ENCODE measurements at places on chromosomes 3 and 15.

DNA sequence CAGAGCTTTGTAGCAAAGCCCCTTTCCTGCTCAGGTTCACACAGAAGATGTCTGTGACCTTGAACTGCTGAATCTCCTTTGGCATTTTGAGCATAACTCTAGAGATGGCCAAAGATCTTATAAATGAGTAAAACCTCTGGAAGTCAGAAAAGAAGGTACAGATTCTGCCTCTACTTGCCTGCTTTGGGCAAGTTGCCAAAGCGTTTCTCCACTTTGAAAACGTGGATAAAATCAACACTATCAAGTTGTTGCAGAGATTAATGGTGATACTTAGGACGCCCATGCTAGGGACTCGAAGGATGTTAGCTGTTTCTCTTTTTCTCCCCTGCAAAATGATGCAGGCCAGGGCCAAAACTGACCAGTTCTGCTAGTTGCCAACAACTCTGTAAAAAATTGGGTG is 68.0 kb upstream of the CMTM7 start:
- no peak for DNase-seq

DNA sequence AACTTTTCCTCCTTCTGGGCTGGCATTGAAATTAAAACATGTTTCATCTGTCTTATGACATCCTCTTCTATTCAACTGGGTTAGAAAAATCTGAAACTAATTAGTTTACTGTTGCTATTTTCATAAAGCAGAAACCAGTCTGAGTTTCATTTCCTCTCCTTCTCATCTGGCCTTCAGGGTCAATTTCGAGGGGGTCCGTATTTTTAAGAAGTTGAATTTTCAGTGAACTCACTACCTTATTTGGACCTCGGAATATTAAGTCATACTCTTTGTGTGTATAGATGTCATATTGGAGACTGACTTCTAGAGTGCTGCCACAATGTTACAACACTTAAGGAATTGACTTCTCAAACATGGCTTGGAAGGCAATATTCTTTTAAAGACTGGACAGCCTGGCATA is 485.9 kb downstream of the SQOR start:
- no peak for DNase-seq

DNA sequence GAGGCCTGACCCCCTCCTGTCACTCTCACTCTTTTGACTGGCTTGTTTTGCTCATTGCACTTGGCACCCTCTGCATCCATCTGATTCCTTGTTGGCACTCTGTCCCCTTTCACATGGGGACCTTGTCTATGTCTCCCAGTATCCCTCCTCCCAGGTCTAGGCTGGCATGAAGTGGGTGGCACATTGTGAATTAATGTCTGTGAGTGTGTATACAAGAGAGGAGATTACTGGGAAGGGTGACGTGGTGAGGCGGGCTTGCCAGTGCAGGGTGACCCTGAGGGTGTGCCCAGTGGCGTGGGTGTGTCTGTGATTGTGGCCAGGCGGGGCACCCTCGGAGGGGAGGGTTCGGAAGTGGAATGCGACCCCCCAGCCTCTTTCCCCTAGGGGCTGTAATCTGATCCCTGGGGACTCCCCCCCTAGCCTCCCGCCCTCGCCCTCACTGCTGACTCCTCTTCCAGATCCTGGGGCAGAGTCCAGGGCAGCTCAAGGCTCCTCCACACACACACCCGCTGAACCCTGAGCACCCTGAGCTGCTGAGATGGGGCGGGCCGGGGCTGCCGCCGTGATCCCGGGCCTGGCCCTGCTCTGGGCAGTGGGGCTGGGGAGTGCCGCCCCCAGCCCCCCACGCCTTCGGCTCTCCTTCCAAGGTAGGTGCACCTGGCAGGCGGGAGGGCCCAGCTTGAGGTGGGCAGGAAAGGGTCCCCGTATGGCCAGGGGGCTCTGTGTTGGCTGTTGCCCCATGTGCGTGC is at the start of gene SEMA3B:
Gene SEMA3B (plus strand): TSS at position 445 of the 749 bp plus-strand sequence. CDS start 94 bp downstream, at position 539.
- DNase-seq: peak; percentile 89

DNA sequence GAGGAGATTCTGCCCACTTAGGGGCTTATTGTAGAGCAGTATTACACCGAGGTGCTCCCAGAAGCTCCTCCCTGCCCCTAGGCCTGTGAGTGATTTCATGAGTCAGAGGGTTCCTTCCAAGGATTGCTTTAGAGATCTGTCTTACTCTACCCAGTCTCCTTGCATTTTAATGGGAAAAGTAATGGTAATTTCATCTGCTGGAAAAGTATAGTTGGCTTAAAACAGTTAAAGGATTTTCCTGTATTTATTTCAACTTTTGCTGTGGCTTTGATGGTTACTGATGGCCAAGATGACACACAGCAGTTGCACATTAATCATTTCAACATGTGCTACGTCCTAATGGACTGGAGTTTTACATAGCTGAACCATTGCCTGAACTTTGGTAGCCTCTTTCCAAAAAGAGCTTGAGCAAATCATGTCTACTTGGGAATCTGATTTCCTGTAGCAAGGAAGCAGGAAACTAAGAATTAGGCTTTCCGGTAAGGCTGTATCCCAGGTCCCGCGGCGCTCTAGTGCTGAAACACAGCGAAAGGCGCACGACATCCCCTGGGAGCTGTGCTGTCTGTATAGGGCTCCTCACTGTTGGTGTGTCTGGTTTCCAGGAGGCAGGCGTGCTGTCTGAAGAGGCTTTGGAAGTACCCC is 9.2 kb upstream of the PGPEP1L start:
- DNase-seq: peak; percentile 90

GRCh38 chr3:47580481-47580880 is 1.8 kb upstream of the CSPG5 start:
- no peak for DNase-seq

GRCh38 chr3:112136046-112136445 is 3.0 kb upstream of the GCSAM start:
- DNase-seq: no peak

Measured in EH (cell line).